ENCODE measurements at places on chromosomes 3 and 15.

DNA sequence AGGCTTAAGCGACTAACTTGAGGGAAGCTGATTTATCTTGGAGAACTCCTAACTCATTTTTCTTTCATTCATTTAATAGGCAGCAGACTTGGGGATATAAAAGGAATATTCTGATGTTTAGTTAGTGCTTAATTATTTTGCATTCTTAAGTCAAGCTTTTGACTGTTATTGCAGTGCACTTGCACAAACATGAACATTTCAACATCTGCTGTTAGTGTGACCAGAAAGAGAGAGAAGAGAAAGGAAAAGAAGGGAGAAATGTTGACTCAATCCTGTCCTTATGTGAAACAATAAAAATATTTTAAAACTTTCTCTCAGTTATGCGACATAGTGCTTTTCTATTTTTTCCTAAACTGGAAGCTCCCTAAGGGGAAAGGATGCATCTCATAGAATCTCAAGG lies 507.8 kb downstream of the LPP start:
- DNase-seq, result no peak

DNA sequence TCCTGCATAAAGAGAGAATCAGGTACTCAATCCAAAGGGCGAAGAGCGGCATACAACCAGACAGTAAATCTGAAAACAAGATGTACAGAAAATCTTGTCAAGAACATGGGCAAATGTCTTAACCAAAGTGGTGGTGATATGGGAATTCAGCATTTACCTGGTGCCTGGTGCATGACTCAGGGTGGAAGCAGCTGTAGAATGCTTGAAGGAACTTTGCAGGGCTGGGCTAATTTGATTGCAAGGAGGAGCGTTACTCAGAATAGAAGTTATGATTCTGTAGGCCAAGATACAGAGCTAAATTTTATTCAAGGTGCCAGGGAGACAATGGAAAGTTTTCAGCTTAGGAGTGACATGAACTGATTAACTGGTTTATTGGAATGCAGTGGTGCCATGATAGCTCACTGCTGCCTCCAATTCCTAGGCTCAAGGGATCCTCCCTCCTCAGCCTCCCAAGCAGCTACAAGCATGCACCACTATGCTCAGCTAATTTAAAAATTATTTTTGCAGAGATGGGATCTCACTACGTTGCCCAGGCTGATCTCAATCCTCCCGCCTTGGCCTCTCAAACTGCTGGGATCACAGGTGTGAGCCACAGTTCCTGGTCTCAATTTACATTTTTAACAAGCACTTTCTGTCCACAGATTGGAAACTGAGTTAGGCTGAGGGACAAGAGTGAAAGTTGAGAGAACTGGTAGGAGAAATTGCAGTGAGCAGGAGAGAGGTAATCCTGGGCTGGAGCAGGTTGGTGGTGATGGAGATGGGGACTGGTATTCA lies 91.5 kb upstream of the TBC1D5 start:
- DNase-seq, result no peak

DNA sequence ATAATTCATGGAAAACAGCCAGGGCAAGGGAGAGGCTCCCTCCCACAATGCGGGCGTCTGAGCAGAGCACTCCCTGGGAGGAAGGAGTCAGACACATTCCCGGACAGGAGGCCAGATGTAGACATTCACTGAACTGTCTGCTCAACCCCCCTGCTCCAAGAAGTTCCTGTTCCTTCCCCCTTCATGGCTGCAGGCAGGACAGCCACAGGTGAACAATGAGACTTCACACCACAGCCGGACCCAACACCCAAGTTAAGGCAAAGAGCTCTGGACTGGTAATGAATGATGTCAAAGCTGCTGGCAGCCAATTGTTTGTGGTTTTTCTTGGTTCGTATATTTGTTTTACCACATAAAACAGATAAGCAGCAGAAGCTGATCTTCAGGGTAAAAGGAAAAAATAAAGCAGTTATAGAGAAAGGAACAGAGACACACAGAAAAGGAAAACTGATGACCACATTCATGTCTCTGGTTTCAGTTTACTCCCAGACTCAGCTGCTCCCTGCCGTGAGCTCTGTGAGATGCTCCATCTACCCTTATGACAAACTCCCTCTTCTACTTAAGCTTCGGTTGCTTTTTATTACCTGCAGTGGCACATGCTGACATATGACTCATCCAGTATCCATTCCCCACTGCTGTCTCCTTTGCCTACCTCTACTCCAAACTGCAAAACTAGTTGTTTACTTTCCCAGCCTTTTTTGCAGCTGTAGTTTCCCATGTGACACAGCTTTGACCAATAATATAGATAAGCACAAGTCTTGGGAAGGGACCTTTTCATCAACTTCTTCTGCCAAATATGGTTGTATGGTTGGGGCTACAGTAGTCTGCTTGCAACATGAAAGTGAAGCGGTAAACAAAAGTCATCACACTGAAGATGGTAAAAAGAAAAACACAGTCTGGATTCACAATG lies 33.1 kb downstream of the DZIP1L start:
- peak; percentile 87 for DNase-seq

GRCh38 chr15:59550956-59551355 lies 60.6 kb upstream of the GCNT3 start:
- DNase-seq, result no peak

- DNase-seq, result peak; percentile 32
Observed at GRCh38 chr3:65196663-65197062, 508.9 kb upstream of the ADAMTS9 start.

DNA sequence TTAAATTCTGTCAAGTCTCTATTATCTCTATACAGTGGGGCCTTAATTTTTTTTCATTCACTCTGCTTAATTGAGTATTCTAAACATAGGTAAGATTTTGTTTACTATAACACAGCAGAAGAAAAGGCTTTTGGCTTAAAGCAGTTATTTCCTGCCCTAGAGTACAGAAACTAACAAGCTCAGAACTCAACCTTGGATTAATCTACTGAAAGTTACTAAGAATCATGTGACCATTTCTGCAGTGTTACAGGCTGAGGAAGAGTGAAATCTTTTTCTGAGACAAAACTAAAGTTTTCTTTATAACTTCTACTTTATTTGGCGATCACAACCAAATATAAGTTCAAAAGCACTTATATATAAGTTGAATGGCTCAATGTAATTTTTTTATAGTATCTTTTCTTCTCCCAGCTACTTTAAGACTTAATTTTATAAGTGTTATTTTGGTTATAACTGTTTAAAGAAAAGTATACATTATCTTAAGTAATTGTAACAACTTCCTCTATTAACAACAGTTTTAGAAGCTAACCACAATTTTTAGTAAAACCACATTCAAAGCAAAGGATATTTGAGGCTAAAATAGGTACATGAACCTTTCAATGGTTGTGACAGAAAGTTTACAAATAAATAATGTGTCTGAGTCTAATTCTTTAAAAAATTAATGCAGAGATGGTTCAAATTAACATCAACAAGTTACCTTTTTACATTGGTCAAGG lies 240.6 kb upstream of the NAALADL2 start:
- no peak for DNase-seq

- DNase-seq, result no peak
Observed at GRCh38 chr3:42533161-42533897, 30.9 kb downstream of the VIPR1 start.

DNA sequence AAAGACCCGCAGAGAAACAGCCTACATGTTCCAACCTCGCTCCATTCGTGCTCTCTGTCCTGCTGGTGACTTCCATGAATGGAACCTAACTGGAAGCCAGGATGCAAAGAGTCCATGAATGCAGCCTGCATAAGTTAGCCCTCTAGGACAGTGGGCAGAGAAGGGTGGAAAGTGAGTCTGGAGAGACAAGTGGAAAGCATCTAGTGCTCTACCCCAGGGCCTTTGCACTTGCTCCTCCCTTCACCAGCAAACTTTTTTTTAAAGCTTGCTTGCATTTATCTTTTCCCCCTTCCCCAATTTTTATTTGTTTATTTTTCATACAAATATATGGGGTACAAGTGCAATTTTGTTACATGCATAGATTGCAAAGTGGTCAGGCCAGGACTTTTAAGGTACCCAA lies 7.9 kb upstream of the CYP1A1 start:
- no peak for DNase-seq

Measured in fibroblast of skin of right quadriceps (primary cell).